GM10248 (cell line): ENCODE measurements at places on chromosomes 12 and 14.

DNA sequence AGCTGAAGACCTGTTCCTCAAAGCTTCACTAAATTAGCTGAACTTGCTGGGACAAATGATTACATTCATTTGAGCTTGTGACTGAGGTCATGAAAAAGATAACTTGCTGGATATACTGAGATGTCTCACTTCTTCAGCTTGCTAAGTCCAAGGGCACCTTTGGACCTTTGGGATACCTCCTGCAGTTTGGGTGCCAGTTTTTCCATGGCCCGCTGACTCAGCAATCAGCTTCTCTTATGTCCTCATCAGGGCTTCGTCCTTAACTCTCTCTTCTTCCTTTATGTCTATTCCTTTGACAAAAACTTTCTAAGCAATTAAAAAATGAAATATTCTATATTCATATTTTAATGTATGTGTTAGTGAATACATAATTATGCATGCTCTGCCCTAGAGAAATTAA is 45.6 kb downstream of the OVCH1 start:
- no peak for DNase-seq

GRCh38 chr12:41552588-41552987 is 364.5 kb downstream of the PDZRN4 start:
- DNase-seq, result no peak

DNA sequence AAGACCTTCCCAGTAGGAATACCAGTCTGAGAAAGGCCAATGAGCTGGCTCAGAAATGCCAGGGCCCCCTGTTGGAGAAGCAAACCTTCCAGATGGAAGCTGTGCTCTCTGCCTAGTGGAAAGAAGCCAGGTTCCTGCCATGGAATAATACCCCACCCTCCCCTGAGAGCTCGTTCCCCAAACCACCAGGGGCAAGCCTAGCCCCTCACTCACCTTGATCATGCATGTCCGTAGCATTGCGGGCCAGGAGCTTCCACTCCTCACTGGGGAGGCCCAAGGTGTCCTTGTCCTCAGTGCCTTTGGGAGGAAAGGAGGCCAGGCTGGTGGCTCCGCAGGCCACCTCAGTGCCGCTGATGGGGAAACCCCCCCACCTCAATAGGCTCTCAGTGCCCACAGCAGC is 20.1 kb downstream of the AHSA1 start:
- no peak for DNase-seq

DNA sequence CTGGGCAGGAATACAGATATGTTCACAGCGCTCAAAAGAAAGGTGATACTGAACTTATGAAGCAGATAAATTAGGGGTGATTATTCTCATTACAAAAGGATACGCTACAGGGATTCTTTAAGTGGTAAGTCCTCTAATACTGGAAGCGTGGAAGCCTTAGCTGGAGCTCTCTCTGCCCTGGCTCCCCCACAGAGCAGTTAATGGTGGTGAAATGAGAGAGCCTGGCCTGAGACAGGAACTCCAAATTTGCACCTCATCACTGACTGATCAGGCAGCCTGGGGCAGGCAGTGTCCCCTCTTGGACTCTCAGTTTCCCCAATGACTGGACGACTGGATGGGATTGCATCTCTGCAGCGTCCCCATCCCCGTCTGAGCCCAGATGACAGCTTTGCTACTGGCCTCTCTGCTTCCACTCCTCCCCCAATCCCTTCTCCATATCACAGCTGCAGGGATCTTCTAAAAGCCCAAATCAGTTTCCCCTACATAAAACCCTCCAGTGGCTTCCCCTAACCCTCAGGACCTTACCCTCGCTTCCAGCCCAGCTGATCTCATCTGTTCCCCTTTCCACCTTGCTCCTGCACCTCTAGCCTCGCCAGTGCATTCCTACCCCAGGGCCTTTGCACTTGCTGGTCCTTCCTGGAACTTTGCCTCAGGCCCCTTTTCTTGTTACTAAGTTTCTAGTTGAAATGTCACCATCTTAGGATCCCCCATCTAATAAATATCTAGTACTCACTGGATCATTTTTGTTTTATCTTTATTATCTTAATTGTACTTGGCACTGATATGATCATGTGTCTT is 171.7 kb upstream of the LHX5 start:
- DNase-seq, result no peak

DNA sequence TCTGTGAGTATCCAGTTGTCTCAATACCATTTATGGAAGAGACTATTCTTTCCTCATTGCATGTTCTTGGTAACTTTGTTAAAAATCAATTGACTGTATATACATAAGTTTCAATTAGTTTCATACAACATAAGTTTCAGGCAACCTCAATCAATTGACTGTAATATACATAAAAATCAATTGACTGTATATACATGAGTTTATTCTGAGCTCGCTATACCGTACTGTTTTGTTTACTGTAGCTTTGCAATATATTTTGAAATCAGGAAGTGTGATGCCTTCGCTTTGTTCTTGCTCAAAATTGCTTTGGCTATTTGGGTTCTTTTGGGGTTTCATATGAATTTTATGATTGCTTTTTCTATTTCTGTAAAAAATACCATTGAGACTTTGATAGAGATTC is 392.0 kb downstream of the BTG1 start:
- no peak for DNase-seq

DNA sequence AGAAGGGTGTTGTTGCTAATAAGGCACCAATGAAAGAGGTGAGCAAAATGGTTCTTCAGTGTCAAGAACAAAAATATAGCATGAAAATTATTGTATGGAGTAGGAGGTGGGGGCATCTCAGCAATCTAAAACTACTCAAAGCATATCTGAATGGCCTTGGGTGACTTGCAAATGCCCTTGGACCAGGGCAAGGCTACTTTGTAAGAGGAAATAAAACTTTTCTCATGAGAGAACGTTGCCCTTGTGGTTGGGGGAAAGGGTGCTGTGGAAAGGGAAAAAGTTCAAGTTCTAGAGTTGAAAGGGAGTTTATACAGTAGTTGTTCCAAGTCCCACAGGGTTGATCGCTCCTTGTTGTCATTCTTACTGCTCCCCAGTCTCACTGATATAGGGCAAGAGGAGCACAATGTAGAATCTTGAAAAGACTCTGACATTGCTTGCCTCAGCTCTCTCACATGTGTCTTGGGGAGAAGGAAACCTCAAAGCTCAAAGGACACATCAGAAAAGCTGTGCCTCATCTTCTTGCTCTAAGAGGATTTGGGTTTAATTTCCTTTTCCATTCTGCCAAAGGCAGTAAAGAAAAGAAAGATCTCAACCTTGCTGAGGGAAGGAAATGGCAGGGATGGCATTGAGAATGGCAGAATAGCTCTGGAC is 270.5 kb downstream of the DUSP6 start:
- no peak for DNase-seq

GRCh38 chr12:123571343-123571813 is 13.0 kb upstream of the TMED2 start:
- DNase-seq, result no peak

DNA sequence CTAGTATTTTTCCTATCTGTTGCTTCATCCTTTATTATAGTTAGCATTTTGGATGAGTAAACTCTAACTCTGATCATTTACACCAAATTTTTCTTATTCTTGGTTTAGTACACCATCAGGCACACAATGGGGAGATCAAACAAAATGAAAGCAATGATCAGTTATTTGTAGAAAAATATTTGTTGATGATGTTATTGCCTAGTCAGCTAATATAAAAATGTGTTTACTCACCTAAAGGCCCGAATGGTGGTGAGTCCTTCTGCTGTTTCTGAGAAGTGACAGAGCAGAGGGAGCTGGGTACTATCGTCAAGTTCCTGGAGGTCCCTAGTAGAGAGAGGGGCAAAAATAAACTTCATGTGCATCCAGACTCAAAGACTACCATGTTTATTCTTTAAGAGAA is 63.3 kb upstream of the KCNJ8 start:
- DNase-seq, result no peak

DNA sequence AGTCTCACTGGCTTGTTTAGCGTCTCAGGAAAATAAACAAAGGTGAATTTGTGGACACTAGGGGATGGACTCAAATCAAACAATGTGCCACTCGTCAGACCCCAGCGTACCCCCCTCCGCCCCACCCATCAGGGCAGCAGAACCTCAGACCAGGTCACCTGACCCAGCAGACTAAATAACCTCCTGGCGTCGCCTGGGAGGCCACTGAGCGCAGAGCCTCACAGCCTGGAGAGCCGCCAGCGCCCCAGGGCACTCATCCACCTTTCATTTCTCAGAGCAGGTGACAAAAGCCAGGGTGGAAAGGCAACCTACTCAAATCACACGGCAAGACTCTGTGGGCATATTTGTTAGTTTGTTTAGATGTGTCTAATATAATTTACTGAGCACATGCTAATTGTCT is 100.9 kb downstream of the DICER1 start:
- no peak for DNase-seq

DNA sequence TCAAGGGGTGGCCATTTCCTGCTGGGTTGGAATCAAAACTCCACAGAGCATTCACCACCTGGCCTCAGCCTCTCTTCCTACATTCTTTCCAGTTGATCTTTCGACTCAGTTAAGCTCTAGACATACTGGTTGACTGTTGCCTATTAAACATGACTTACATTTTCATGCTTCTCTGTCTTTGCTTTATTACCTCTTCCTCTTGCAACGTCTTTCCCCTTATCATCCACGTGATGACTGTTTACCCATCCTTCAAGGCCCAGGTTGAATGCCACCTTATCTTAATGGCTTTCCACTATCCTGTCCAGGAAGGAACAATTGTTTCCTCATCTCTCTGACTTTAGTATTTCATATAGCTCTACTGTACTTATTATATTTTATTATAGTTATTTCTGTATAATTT is 24.4 kb upstream of the CCDC175 start:
- DNase-seq, result no peak

DNA sequence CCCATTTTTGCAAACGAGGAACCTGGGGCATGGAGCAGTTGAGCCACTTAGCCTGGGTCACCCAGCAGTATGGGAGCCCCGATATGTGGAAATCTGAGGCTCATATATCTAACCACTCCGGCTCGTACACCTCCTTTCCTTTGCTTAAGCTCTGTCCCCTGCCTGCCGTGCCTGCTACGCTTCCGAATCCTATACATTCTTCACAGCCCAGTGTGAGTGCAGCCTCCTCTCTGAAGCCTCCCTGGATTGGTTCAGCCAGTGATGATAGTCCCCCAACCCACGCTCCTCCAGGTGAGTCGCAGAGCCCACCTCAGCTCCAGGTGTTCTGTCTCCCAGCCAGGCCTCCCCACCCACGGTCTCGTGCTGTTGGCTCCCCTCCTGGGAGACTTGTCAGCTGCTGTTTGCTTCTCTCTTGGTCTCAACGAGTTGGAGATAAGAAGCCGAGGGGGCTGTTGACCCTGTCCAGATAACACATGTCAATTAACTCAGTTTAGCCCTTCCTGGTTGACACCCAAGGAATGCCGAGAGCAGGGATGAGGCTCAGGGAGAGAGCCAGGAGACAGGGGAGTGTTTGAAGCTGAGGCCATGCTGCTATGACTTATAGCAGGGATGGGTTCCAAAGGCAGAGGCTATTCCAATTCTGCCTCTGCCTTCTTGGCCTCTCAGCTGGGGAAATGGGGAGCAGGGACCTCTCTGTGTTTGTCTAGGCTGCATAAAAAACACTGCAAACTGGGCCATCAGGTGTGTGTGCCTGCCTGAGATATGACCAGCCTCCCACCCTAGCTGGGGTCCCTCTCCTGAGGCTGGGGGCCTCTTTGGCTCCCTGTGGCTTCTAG is 19.0 kb downstream of the SDSL start:
- no peak for DNase-seq

DNA sequence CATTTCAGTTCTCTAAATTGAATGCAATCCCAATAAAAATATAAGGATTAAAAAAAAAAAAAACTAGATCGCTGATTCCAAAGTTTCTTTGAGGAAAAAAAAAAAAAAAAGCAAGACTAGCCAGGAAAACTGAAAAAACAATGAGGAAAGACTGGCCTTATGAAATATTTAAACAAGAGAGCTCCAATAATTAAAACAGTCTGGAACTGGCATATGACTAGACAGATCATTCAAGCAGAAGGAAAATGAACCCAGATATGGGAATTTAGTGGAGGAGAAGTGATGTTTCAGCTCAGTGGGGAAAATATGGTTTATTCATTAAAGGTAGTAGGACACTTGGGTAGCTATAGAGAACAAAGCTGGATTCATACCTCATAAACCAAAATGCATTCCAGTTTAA is 42.0 kb upstream of the TBC1D15 start:
- no peak for DNase-seq

DNA sequence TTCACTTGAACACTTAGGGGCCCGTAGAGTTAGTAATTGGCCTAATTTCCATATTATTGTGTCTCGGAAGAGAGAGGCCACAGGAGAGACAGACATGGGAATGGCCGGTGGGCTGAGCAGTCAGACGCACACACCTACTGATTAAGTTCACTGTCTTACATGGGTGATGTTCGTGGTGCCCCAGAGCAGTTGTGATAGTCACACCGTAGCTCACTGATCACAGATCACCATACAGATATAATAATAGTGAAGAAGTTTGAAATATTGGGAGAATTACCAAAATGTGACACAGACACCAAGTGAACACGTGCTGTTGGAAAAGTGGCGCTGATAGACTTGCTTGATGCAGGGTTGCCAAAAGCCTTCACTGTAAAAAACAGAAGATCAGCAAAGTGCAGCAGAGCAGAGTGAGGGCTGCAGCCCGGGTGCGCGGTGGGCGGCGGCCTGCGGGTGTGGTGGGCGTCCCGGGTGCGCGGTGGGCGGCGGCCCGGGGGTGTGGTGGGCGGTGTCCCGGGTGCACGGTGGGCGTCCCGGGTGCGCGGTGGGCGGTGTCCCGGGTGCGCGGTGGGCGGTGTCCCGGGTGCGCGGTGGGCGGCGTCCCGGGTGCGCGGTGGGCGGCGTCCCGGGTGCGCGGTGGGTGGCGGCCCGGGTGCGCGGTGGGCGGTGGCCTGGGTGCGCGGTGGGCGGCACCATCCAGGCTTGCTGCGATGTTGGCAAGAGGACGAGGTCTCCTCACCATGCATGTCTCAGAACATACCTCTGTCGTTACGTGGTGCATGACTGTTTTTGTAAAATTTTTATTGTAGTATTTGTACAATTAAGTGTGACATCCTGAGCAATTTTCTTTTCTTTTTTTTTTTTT is 34.3 kb upstream of the TEX22 start:
- no peak for DNase-seq

DNA sequence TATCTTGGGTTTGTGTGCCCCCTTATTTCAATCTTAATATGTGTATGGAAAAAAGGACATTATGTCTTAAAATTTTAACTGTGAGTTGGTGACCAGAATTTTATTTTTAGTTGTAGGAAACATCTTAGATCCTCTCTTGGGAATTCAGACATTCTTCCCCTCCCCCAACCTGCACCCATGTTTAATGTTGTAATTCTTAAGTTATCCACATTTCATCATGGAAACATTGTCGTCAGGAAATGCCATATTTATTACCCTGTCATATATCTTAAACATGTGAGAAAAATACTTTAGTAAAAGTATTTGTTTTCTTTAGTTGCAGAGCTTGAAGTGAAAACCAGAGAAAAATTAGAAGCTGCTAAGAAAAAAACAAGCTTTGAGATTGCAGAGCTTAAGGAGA is 30.3 kb downstream of the YEATS4 start:
- no peak for DNase-seq

GRCh38 chr12:96431067-96431466 is 30.8 kb upstream of the CDK17 start:
- no peak for DNase-seq
